Spinal cord (tissue), 10 donors: ENCODE measurements at places on chromosomes 1 and 21.
A peak's percentile ranks its signal among the peaks of the same experiment; 100 is the strongest.

DNA sequence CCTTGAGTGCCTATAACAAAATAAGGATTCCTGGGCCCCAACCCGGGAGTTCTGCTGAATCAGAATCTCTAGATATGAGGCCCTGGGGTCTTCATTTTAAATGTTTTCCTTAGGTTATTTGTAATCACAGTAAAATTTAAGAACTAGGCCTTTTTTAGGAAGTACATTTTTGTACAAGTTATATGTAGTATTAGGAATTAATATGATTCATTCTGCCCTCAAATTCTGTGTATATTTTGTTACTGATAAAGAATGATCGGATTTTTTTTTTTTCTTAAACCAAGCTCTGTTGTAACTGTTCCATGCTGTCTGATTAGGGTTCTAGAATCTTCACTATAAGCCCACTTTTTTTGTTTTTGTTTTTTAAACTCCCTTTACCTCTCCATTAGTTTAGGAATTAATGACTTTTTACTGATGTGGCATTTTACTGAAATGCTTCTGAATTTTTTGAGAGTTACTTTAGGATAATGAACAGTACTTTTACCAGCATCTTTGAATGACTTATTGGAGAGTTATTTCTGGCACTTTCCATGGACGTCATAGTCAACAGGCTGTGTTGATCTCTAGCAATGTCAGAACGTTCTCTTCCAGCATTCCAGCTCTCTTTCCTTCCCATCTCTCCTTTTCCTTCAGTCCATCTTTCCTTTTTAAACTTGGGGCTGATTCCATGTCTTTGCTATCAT lies 48.3 kb downstream of the CLIC4 start:
- no peak for DNase-seq

DNA sequence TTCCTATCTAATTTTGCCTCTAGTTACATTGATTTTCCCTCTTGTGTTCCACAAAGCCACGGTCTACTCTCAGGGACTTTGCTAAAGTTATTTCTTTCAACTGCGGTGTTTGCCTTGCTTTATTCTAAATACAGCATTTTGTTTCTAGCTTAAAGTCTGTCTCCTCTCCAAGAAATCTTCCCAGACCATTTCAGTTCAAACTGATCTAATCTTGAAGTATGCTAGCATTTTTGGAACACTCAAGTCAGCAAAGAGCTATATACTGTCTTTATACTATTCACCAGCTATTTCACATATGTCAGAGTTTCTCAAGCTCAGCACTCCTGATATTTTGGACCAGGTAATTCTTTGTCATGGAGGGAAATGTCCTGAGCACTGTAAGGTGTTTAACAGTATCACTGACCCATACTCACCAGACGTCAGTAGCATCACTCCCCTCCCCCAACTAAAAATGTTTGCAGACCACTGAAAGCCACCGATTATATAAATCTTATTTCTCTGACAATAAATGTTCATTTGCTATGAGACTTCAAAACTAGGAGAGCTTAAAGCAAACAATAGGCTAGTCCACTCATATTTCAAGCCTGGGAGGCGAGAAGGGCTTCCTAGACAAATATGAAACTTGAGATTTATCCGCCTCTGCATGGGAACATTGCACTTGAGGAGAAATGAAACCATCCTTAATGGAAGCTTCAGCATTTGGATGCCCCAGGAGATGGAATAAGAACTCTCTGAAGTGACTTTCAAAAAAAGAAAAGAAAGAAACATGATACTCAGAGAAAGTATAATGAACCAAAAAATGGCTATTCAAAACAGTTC lies 81.1 kb downstream of the KIAA0319L start:
- no peak for DNase-seq

DNA sequence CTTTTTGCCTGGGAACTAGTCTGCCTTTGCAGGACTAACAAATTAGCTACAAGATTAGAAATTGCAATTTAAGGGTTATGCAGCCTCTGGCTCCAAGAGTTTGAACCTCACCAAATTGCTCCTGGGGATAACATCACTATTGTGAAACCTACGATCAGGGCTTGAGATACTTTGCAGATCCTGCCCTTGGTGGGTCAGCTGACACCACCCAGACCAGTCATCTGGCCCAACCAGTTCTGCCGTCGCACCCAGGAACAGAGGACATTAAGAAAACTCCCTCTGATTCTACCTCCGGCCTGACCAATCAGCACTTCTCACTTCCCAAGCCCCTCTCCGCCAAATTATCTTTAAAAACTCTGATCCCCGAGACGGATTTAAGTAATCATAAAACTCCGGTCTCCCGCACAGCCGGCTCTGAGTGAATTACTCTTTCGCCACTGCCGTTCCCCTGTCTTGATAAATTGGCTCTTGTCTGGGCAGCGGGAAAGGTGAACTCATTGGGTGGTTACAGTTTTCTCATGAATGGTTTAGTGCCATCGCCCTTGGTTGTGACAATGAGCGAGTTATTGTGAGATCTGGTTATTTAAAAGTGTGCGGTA lies 32.9 kb upstream of the B3GALT5 start:
- DNase-seq: no peak

DNA sequence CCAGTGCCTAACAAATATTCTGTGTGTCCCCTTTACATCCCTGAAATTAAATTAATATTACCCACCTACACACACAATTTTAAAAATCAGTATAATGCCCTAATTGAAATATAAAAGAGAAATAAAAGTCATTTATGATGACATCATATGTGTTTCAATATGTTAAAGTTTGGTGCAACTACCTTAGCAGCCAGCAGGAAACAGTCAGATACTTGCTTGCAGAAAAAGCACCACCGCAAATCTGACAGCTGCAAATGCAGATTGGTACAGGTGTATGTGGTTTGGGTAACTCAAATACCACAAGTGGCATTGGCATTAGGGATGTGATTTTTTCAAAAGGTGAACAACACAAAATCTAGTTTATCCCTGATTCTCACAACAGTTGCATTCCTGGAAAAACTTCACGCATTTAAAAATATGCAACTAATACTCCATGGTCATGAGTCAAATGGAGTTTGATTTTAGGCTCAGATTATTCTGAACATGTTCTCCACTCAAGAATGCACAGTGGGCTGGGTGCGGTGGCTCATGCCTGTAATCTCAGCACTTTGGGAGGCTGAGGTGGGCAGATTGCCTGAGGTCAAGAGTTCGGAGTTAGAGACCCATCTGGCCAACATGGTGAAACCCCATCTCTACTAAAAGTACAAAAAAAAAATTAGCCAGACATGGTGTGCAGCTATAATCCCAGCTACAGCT lies 106.3 kb downstream of the EDEM3 start:
- no peak for DNase-seq

DNA sequence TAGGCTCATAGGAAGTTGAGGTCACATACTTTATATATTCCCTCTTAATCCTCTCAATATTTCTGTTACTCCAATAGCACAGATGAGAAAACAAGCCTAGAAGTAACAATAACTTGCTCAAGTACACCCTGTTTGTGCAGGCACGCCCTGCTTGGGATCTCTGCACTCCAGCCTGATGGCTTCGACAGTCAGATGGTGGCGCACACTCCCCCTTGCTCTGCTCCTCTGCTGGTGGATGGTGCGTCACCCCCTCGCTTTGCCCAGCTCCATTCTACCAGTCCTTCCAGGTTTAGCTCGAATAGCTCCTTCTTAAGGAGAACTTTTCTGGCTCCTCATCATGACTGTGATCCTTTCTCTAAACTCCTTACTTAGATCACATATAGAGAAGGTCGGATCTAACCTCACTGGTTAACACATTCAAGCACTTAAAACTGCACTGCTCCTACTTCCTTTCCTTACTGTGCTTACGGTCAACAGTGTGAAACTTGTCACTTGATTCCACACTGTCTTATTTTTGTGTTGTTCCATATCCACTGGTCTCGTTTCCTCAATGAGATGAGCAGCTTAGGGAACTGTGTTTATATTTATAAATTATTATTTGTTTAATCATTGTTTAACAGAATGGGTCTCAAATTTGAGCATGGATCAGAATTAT lies 3.0 kb downstream of the TSPAN2 start:
- no peak for DNase-seq

DNA sequence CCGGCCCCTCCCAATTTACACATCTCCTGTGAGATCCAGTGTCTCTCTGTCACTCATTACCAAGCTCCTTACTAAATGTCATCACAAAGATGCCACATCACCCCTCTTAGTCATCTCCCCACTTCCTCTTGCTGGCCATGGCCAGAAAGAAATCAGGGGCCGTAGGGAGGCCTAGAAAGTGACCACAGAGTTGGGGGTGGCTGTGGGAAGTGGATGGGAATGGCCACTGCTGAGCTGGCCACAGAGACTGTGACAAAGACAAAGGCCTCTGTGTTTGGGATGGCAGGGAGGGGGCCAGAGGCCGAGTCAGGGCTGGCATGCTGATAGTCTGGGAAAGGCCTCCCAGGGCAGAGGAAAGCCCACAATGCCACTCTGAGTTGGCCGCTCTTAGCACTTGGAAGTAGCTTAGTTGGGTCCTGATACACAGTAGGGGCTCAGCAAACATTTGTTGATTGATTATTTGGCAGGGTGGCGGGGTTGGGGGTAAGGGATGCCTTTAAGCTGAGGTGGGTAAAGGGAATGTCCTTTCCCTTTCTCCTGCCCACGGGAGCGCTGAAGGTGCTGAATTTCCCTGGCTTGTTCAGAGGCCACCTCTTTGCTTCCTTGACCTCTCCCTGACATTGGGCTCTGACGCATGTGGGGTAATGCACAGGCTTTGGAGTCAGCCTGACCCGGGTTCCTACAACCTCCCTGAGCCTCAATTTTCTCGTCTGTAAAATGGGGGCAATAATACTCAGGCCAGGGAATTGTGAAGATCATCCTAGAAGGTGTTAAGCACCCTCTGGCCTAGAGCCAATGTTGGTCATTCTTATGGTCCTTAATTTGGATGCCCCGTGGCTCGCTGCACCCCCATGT lies 13.2 kb downstream of the NAV1 start:
- peak; percentile 44 for DNase-seq
